ENCODE measurements at places on chromosomes 5 and 9.

GRCh38 chr5:79585116-79585515 is 27.1 kb upstream of the TENT2 start:
- no peak for DNase-seq

DNA sequence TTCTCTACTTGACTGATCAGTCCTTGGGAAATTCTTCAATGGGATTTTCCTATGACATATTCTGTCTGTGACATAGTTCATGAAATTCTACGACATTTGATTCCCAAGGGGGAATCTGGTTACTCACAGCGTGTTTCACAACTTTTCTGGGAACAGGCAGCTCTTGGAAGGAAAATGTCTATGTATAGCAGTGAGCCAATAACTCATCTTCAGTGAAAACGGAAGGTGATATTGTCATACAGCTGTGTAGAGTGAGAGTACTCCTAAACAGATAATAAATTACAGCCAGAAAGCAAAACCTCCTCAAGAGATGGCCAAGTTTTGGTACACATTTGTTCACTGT is 91.4 kb downstream of the C9orf152 start:
- DNase-seq, result no peak

DNA sequence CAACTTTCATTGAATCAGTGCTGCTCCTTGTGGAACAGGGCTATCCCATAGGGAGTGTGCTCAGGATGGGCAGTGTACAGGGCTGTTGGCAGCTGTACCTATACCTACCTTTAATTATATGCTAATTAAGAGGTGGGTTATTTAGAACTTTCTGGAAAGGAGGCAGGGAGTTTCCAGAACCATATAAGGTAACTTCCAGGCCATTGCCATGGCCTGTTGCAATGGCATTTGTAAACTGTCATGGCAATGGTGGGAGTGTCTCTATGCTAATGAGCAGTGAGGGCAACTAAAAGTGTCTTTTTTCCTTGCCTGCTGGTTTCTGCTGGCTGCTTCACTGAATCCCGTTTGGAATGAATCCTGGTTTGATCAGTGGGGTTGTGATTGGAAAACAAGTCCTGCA is 2.3 kb upstream of the ARHGAP26 start:
- no peak for DNase-seq

GRCh38 chr5:1827886-1828397 is 26.7 kb downstream of the NDUFS6 start:
- DNase-seq, result no peak

- no peak for DNase-seq
Measured at GRCh38 chr9:126413391-126414068, 86.9 kb downstream of the MVB12B start.

- no peak for DNase-seq
Measured at GRCh38 chr9:133514460-133515239, 10.1 kb downstream of the MYMK start.

- DNase-seq, result no peak
Measured at GRCh38 chr5:75660678-75661465, 49.6 kb downstream of the ANKDD1B start.

DNA sequence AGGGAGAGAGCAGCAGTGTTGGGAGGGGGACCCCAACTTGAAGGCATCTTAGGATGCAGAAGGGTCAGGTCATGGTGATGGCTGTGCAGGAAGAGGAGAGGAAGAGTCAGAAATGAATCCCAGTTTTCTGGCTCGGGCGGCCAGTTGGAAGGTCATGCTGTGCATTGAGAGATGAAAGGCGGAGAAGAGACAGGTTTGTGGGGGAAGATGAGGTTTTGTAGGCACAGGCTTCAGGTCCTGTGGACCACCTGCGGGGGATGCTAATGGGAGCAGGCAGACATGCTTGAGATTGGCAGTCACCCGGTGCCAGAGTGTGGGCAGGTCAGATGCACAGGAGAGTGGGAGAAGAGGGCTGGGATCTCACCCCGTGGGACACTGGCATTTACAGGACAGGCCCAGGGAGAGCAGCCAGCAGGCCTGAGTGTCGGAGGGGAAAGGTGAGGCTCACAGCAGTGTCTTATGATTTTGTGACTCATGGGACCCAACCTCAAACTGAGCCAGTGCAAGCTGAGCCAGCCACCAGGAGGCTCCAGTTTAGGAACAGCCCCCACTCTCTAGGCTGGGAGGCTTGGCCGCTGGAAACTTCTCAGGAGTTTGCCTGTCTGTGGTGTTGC is 17.5 kb downstream of the STXBP1 start:
- no peak for DNase-seq

DNA sequence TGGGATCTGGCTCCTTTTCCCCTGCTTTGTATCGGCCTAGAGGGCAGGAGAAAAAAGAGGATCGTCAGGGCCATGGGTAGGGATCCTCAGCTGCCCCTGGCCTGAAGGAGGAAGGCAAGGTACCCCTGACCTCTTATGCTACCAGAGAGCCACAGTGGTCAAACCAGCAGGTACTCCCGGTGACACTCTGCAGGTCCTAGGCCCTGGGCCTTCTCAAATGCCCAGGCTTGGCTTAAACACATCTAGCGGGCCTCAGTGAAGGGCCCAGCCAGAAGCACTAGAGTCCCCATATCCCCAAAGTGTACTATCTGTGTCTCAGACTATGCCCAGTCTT is 3.5 kb downstream of the IRF1 start:
- DNase-seq, result no peak

DNA sequence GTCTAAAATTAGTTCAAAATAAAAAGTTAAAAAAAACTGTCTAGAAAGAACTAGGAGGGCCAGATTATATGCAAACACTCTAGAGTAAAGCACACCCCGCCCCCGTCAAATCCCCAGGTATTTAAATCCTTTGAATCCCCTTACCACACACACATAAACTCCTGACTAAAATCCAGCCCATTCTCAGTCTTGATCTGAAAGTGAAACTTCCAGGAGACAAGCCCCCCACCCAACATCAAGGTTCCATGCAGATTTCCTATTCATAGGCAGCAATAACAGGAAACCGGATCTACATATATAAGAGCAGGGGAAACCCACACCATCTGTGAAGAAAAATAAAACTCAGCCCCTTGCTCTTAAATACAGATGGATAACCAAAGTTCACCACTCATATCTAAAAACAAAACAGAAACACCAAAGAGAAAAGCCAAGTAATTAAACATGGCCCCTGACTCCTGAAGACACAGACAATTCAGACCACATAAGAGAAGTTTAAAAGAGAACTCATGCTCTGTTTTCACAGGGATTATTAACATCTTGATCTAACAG is 42.3 kb downstream of the MARCHF3 start:
- no peak for DNase-seq

DNA sequence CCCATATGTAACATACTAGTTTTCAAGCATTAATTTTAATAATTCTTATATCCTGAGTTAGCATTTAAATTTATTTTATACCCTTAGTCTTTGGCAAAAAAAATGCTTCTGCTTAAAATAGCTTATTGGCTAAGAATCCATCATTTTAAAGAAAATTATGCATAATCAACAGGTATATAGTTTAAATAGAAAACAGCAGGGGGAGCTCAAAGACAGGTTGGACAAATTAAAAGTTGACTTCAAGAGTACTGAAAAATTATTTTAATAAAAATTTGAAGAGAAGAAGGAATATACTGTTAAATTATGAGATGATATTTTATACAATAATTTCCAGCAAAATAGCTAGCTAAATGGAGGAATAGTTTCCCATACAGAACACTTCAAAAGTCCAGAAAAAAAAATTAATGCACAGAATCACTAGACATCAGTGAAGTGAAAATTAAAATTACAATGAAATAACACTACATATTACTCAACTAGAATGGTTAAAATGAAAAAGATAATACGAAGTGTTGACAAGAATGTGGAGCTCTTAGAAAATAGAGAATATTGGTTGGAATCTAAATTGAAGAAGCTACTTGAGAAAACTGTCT is 387.1 kb downstream of the PDE4D start:
- no peak for DNase-seq

- no peak for DNase-seq
Measured at GRCh38 chr9:35771943-35772342, 17.9 kb upstream of the MSMP start.

DNA sequence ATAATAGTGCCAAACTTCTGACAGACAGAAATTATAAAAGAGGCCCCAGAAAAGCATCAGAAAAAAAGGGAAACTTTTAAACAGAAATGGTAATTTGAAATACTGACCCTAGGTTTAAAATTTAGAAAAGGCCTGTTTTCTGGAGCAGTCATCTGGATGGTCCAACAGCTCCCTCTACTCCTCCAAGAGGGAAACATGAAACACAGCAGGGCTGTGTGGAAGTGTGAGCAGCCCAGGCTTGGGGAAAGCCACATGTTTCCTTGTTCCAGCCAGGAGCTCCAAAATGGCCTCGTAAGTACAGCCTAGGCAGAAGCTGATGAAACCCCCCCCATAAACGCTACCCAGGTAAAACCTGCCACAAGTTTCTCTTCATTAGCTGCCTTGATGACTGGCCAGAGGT is 499.3 kb upstream of the ADAMTS16 start:
- no peak for DNase-seq

DNA sequence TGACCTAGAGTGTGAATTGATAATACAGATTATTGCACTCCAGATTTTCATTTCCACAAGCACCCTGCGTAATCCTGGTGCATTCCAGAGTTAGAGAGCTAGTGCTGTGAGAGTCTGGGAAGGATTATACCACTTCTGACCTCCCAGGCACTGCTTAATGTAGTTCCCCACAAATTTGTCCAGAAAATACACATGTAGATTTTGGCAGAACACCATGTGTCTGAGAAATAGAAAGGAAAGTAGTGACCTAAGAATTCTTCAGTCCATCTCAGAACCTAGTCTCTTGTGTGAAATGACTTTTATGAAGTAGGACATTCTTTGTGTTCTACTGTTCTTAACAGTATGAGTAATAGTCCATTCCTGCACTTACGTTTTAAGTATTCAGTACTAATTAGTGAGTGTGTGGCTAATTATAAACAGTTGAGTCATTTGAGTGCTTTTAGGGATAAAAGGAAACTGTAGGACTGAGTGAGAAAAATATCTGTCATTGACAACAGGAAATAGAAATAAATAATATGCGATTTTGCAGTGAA is 27.8 kb upstream of the PTPDC1 start:
- no peak for DNase-seq

DNA sequence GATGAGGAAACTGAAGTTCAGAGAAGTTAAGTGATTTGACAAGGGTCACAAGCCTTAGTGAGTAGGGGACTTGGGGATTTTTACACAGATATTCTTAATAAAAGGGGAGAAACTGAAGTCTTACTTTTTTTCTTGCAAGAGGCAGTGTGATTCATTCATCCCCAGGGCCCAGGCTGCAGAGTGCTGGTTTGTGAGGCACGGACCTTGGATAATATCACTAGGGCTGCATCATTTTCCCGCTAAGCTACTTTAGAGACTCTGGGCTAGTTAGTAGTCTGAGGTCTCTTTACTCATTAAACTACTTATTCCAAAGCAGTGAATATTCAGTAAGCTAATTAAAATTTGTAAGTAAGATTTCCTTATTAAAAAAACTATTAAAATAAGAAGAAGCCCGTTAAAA is 195.0 kb downstream of the PBX3 start:
- DNase-seq, result no peak

- no peak for DNase-seq
Measured at GRCh38 chr5:151720215-151720614, 33.5 kb upstream of the SPARC start.

- no peak for DNase-seq
Measured at GRCh38 chr5:149452665-149453617, 73.8 kb upstream of the IL17B start.

DNA sequence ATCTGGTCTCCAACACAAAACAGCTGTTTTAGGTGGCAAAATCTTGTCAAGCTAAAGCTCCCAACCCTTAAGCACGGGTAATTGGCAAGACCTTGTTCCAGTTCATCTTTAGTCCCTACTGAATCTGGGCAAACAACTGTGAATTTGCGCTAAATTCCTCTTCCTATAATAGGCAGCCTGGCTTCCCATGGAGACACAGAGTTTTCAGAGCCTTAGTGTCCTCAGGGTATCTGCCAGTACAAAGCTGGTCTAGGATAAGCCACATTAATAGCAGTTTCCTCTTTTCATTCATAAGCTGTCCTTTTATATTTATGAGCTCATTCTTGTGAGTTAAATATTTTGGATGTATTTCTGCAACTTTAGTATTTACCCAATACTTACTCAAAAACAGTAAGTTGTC is 59.5 kb downstream of the FGF10 start:
- DNase-seq, result no peak

DNA sequence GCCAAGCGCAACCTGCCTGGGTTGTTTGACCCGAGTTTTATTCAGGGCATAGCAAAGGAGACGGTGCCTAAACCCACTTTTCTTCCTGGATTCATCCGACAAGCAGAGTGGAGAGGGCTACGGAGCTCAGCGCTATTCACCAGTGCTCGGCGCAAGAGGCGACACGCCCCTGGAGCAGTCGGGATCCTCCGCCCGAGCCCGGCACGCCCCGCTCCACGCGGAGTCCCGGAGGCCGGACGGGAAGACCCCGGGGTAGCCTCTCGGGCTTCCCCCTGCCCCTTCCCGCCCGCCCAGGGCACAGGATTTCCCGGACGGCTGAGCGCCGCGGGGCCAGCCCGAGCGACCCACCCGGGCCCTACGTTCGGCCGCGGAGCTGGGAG is 427 bp downstream of the SERINC5 start:
- DNase-seq, result no peak

GRCh38 chr5:148469501-148469935 is 85.8 kb downstream of the FBXO38 start:
- DNase-seq, result no peak

GRCh38 chr9:137865581-137866145 is 11.9 kb upstream of the CACNA1B start:
- no peak for DNase-seq

DNA sequence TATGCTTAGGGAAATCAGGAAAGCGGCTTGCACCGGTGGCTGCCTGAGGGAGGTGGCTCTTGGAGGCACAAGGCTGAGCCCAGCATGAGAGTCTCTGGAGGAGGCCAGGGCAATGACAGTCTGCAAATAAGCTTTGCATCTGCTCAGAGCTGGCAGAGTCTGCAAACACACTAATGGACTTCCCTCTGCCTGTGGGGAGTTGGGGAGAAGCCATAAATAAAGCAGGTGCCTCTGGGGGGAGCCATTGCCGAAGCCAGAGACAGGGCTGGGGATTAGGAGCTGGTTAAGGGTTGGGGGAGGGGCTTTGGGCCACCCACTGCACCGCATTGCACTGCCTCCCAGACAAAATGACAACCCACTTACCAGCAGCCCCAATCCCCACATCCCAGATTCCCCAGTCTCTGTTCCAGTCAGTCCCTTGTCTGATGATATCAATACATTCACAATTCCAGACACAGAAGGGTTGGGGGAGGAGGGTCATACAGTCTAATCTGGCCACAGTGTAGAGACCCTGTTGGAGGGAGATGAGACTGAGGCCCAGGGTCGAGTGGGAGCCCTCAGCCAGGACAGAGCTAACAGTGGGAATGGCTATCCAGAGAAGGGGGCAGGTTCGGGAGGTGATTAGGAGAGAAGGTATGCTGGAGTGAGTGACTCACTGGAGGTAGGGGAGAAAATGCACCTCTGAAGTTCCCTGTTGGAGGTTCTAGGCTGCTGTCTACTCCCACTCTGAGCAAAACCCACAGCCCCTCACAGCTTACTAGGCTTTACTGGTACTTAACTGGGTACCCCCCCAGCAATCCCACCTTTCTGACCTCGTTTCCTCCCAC is 53.7 kb downstream of the PAX5 start:
- no peak for DNase-seq
